ENCODE measurements at places on chromosomes 3 and 15.

- no peak for DNase-seq
Measured at GRCh38 chr15:75989045-75989444, 23.2 kb downstream of the NRG4 start.

DNA sequence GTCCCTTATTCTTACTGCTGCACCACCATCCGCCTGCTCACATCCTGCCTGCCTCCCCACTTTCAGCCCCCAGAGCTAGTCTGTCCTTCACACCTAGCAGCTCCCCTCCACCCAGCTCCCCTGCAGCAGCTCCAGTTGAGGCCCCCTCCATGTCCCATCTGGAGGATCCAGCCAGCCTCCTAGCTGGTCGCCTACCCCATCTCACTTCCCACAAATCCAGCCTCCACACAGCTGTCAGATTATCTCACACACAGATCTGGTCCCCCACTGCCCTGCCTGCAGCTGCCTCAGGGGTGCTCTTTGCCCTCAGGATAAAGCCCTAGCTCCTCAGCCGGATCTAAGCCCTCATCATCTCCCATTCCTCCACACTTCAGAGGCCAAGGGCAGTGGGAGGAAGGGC, 8.8 kb upstream of the SEMA7A start:
- no peak for DNase-seq

- no peak for DNase-seq
Measured at GRCh38 chr15:73378089-73378488, 9.3 kb upstream of the HCN4 start.

DNA sequence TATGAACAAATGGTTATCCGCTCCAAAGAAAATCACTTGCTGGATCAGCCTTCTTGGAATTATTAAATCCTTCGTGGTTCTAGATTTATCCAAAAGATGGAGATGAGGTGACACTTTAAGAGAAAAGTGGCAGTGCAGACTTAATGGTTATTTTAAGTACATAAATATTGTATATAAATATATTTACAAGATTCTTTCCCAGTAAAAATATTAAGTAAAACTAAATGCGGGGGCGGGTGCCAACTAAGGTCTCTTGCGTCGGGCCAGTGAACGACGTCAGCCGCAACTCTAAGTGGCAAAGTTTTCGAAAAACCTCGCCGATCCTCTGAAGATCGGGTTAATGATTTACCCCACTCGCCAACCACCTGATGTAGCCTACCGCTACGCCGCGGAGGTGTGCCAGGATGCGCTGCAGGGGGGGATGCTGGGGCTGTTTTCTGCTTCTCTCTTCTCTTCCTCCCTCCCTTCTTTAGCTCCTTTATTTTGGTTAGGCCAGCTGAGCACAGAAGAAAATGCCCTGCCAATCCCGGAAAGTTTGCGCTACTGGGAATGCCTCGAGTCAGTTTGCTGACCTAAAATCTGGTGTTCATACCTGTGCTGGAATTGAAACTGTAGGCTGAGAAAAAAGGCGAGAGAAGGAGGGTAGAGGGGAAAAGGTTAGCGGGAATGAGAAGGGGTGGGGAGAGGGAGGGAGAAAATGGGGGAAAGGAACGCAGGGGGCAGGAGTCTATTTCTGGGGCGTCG, 7.6 kb upstream of the FOXB1 start:
- no peak for DNase-seq

- DNase-seq: no peak
Measured at GRCh38 chr3:176861137-176861536, 336.1 kb downstream of the TBL1XR1 start.

DNA sequence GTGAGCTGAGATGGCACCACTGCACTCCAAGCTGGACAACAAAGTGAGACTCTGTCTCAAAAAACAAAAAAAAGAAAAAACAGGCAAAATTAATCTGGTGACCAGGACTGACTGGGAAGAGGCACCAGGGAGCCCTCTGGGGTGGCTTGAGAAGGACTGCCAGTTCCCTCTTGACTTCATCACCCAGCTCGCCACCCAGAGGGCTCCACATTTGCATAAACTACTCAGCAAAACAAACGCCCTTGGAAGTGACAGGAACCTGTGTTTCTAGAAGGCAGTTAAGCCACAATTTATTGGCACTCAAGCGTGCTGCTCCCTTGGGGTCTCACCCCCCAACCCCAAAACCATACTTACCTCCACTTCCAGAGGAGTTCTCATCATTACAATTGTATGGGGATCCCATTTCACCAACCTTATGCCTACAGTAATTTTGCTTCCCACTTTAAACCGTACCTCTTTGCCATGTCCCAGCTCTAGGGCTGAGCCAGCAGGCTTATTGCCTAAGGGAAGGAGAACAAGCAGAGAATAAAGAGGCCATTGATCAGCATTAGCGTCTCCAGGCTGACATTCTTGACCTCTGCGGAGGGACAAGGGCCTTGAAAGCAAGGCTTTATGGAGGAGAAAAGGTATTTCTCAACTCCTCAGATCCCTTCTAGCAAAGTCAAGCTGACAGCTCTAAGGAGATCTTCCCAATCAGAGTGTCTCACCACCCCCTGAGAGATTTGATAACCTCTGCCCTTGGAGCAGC, 357.4 kb downstream of the SHQ1 start:
- DNase-seq: no peak

DNA sequence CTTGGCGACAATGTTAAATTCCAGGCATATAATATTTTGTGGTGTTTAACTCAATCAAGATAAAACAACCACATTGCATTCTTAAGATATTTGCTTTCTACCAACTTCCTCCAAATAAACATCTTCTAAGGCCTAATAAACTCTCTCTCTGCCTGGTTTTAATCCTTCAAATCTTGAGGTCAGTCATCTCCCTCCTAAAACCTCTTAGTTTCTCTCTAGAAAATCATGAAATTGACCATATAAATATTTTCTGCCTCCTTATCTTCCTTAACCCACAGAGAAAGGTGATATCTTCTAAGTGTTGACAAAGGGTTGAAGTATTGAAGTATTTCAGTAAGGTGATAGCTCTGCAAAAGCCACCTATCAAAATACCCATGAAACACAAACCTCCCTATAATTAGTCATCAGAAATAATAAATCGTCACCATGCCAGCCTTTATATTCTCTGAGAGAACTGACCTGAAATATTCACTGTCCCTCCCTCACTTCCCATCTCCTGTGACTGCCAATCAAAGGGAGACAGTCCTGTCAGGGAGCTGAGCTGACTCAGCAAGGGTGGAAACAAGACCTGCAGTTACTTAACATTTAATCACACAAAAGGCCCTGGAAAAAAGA, 1261.1 kb downstream of the ROBO1 start:
- no peak for DNase-seq

DNA sequence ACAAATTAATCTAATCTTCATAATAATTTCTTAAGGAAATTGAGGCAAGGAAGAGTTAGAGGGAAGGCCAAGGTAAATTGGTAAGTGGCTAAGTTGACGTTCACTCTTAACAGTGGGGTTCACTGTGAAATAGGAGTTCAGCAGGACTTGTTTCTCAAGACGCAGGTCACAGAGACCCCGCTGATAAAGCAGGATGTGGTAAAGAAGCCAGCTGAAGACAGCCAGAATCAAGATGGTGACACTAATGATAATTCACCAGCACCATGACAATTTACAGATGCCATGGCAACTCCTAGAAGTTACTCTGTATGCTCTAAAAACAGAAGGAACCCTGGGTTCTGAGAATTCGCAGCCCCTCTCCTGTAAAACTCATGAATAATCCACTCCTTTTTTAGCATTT, 100.1 kb upstream of the CTDSPL start:
- no peak for DNase-seq

DNA sequence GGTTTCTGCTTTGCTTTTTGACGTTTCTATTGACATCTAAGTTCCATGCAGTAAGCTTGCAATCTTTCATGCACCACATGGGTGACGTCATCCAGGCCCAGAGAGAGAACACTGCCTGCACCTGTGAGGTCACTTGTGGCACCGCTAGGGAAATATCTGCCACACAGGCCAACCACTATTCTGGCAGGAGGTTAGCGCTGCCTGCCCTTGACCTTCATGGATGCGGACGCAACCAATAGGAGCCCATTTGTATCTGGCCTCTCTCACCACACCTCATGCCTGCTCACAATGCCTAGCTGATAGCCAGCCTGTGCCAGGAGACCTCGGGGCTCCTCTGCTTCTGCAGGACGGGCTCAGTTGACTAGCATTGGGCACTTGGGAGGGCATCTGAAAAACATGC, 55.8 kb upstream of the PRR23E start:
- DNase-seq: no peak

DNA sequence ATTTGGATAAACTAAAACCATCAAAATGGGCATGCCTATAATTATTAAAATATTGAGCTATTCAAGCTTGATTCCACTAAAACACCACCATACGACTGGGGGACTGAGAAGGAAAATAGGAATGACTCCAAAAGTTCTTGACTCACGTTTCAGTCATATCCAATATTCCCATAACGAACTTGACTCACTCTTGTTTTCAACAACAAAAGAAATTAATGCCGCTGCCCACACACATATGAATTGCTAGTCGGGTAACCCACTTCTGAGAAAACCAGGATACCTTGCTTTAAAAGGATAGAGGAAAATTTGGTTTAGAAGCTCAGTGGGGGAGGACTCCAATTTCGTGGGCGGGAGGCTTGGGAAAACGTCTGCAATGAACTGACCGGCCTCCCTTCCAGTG, 5.2 kb downstream of the HTR3C start:
- DNase-seq: no peak

- no peak for DNase-seq
Measured at GRCh38 chr3:53765753-53766152, 80.5 kb downstream of the CHDH start.

DNA sequence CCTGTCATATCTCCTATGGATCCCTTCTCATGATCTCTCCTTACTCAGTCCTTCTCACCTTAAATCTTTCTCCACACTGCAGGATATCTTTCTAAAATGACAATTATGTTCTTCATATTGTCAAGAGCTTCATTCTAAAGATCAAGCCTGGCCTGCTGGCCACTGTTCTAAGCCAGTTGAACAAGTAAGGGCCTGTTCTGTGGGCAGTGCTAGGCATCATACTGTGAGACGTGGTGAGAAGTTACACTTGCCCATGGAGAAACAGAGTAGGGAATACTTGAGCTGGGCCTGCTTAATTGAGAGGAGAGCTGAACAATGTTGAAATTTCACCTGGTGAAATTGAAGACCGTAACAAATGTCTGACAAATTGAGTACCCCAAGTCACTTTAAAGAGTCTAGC, 184.1 kb upstream of the RASGRP1 start:
- DNase-seq: no peak

DNA sequence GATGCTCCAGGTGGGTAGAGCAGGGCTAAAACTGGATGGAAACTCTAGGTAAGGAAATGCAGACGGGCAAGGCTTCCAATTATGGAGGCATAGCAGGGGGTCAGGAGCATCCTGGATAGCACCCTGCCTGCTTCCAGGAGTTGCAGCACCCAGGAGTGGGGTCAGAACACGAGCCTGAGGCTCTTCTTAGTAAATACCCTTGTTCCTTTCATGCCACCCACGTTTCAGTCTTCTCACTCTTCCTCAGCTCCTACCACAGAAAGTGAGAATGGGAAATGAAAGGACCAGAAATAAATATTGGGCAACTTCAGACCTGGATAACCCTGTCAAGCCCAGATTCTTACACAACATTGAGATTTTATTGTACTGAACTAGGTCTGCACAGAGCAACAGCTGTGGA, 16.4 kb downstream of the CCR1 start:
- no peak for DNase-seq

- no peak for DNase-seq
Measured at GRCh38 chr3:98846101-98846500, 55.4 kb downstream of the DCBLD2 start.

DNA sequence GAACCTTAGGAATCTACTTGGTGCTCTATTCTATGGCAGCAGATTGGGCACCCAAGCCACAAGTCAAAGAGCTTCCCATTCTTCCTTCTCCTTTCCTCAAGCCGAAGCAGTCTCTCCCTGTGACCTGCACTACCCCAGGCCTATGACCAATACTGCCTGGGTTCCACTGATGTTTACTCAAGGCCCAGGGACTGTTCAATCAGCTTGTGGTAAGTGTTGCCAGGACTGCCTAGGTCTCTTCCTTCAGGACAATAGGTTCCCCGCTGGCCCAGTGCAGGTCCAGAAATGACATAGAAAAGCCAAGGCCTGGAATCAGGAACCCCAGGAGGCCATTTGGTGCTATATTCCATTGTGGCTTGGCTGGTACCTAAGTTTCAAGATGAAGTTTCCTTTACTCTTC, 397.9 kb downstream of the ZIC4 start:
- no peak for DNase-seq

- DNase-seq: no peak
Measured at GRCh38 chr3:32630266-32630665, 54.7 kb upstream of the CNOT10 start.

- no peak for DNase-seq
Measured at GRCh38 chr3:56219894-56220805, 248.1 kb downstream of the ERC2 start.

GRCh38 chr15:86555939-86556338, 476.3 kb downstream of the AGBL1 start:
- DNase-seq: no peak

DNA sequence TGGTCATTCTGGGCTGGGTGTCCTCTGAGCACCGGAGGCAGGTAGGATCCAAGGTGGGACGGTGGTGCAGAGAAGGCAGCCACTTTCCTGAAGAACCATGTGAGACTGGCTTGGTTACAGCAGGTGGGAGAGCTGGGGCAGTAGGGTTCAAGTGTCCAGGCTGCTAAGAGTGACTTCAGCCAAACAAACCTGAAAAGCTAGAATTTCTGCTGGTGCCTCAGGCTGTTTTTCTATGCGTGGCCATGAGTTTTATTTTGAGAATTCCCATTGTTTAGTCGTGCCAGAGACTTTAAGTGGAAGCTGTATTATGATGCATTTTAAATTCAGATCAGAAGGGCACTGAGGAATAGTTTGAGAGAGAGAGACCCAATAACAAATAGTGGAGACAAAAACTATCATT, 20.1 kb downstream of the USP13 start:
- DNase-seq: no peak

- DNase-seq: no peak
Measured at GRCh38 chr3:127949446-127950055, 34.5 kb downstream of the KBTBD12 start.

DNA sequence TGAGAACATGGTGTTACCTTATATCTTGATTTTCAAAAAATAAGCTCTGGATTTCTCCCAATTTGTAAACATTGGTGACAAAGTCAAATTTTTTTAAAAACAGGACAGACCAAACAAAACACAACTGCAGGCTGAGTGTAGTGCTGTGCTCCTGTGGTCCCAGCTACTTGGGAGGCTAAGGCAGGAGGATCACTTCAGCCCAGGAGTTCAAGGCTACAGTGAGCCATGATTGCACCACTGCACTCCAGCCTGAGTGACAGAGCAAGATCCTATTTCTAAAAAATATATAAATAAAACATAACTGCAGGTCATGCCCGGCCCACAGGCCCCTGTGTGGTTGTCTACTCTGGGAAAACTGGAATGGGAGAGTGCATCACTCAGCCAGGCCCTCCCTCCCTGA, 4.0 kb upstream of the ZXDC start:
- no peak for DNase-seq

All from cortex of kidney (tissue), 1 donor.